ENCODE measurements at places on chromosomes 6 and 20. TPM values are rescaled to one million over a fixed set of nuclear protein-coding genes. Genes with fewer than 3 reads are reported as not detected.

DNA sequence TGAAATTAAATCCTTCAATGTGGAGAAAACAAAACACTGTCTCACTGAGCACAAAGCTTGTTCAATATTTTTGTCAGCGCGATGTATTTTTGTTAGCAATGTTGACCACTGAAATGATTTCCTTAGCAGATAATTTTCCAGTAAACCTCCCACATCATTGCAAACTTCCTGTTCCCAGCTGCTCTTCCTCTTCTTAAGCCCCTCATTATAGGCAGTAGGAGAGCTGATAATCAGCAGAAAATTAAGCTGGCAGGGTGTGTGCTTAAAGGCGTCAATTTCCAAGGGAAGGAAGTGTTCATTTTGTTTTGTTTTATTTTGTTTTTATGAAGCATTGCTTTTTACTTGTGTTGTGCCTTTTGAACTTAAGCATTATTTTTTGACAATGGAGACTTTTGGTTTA lies 29.1 kb upstream of the TMEM14A start:
- no peaks in the 10 kb centered on the region for H3K36me3 ChIP-seq
- peak overlapping the region; percentile 15 for H3K27ac ChIP-seq
- H3K4me1 ChIP-seq, result peaks cover 23% of the 10 kb centered on the region
- no peak for DNase-seq
- no peak overlapping the region for H3K4me3 ChIP-seq

GRCh38 chr6:46925563-46926253 lies 4.0 kb upstream of the ADGRF5 start:
- DNase-seq, result peak; percentile 75
- peak overlapping the region; percentile 91 for H3K27ac ChIP-seq
- H3K4me1 ChIP-seq, result peaks cover 60% of the 10 kb centered on the region

GRCh38 chr6:150203378-150203777 lies 60.5 kb downstream of the PPP1R14C start:
- peaks cover 8% of the 10 kb centered on the region for H3K4me1 ChIP-seq
- no peak overlapping the region for H3K27ac ChIP-seq
- no peak overlapping the region for H3K4me3 ChIP-seq
- H3K36me3 ChIP-seq, result no peaks in the 10 kb centered on the region
- no peak for DNase-seq

DNA sequence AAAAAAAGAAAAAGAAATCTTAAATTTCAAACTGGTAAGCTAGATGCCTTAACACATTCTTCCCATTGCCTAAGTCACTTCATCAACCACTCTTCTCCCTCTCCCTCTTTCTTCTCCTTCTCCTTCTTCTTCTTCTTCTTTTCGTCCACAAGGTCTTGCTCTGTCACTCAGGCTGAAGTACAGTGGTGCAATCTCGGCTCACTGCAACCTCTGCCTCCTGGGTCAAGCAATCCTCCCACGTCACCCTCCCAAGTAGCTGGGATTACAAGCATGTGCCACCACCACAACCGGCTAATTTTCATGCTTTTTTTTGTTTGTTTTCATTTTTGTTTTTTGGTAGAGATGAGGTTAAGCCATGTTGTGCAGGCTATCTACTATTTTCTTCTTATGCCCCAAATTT lies 60.2 kb downstream of the GPR63 start:
- no peaks in the 10 kb centered on the region for H3K36me3 ChIP-seq
- no peak for DNase-seq
- H3K4me3 ChIP-seq, result no peak overlapping the region
- no peak overlapping the region for H3K27ac ChIP-seq
- no peaks in the 10 kb centered on the region for H3K27me3 ChIP-seq

GRCh38 chr20:54668271-54669039 lies 193.1 kb downstream of the DOK5 start:
- no peak overlapping the region for H3K27ac ChIP-seq
- no peak overlapping the region for H3K4me3 ChIP-seq
- peaks cover 8% of the 10 kb centered on the region for H3K4me1 ChIP-seq
- peaks cover 6% of the 10 kb centered on the region for H3K27me3 ChIP-seq
- no peaks in the 10 kb centered on the region for H3K36me3 ChIP-seq

- H3K27ac ChIP-seq, result no peak overlapping the region
- DNase-seq, result no peak
- no peak overlapping the region for H3K4me3 ChIP-seq
- no peaks in the 10 kb centered on the region for H3K27me3 ChIP-seq
- H3K36me3 ChIP-seq, result no peaks in the 10 kb centered on the region
These were observed 179.8 kb upstream of the RIMS1 start for GRCh38 chr6:71706523-71706922.

- H3K4me1 ChIP-seq, result peaks cover 70% of the 10 kb centered on the region
- H3K36me3 ChIP-seq, result no peaks in the 10 kb centered on the region
- no peak for DNase-seq
- peak overlapping the region; percentile 32 for H3K27ac ChIP-seq
These were observed 5.7 kb downstream of the QKI start for GRCh38 chr6:163420289-163420614.

DNA sequence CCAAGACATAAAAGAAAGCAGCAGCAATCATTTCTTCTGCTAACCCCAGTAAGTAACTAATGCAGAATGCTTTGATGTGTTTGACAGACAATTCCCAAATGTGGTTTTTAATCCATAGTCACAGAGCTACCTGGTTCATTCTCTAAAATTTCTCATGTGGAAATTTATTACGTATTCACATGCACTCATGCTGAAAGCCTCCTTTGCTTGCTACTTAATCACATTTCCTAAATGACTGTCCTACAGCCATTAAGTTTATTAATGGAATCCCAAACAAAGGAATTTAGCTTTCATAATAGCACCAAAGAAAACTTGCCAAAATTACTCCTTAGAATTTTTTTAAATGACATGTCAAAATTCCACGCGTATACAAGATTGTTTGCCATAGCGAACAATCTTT lies 68.6 kb upstream of the MCHR2 start:
- no peak overlapping the region for H3K4me3 ChIP-seq
- no peaks in the 10 kb centered on the region for H3K36me3 ChIP-seq
- H3K4me1 ChIP-seq, result no peaks in the 10 kb centered on the region
- no peak overlapping the region for H3K27ac ChIP-seq

GRCh38 chr6:110656492-110656891 lies 158.8 kb downstream of the CDK19 start:
- H3K4me3 ChIP-seq, result no peak overlapping the region
- no peaks in the 10 kb centered on the region for H3K27me3 ChIP-seq
- no peaks in the 10 kb centered on the region for H3K36me3 ChIP-seq

DNA sequence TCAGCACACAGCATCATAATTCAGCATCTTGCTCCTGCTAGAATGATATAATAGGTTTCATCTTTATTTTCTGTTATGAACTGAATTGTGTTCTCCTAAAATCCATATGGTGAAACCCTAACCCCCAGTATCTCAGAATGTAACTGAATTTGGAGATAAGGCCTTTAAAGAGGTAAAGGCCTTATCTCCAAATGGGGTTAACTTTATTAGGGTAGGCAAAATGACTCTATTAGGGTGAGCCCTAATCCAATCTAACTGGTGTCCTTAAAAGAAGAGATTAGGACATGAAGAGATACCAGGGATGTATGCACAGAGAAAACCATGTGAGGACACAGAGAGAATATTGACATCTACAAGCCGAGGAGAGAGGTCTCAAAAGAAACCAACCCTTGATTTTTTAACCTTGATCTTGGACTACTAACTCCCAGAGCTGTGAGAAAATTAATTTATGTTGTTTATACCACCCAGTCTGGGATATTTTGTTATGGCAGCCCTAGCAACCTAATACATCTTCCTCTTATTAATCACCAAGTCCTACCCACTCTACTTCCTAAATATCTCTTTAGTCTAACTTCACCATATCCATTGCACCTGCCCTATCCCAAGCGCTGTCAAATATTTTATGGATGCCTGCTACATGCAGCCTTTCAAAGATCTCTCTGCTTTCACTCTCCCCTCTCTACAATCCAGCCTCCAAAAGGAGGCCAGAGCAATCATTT lies 8.5 kb upstream of the MRS2 start:
- H3K36me3 ChIP-seq, result no peaks in the 10 kb centered on the region
- H3K27me3 ChIP-seq, result peaks cover 3% of the 10 kb centered on the region
- H3K4me1 ChIP-seq, result no peaks in the 10 kb centered on the region

DNA sequence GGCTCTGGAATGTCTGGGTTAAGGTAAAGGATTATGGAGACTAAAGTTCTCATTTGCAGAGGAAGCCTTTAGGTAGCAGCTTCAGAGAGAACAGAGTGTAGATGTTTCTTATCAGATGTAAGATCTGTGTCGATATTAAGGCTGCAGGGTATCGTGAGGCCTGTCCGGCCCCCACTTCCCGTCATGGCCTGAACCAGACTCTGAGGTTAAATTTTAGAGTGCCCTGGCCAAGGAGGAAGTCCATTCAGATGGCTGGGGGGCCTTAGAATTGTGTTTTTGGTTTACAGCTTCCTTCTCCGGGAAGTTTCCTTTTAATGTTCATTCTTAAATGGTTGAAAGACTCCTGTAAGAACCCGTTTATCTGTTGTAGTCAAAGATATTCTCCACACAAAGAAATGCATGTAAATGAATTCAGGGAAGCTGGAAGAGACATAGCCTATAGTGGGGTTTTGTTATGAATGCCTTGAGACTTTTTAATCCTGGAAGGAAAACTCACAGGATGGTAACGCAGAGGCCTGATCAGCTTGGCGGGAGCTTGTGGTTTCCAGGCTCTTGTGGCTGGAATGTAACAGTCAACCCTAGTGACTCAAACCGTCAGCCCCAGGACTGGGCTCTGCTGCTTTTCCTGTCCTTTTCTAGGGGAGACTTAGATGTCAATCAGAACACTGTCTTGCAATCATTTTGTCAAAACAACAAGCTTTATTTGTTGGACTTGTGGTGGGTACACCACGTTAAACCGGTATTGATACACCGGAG lies 34.7 kb downstream of the KIF25 start:
- no peak for DNase-seq
- H3K36me3 ChIP-seq, result no peaks in the 10 kb centered on the region

DNA sequence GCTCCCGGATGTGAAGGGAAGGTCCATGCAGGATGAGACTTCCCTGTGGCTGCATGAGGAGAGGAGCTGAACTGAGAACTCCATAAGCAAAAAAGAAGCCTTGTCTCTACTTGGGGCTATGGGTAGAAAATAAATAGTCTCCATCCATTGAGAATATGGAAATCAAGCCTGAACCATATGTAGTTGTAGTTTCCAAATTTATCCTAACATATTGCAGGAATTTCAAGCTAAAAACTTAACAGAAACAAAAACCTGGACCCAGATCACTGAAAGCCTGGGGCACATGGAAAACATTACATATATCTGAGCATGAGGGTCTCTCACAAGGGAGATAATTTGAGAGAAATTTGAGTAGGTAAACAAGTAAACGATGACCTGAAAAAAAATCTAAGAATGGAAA lies 94.9 kb upstream of the C6orf118 start:
- no peak for DNase-seq
- no peak overlapping the region for H3K27ac ChIP-seq
- no peaks in the 10 kb centered on the region for H3K36me3 ChIP-seq
- H3K4me3 ChIP-seq, result no peak overlapping the region

- no peak for DNase-seq
- H3K36me3 ChIP-seq, result no peaks in the 10 kb centered on the region
- no peak overlapping the region for H3K27ac ChIP-seq
- peaks cover 5% of the 10 kb centered on the region for H3K4me1 ChIP-seq
- no peak overlapping the region for H3K4me3 ChIP-seq
- H3K27me3 ChIP-seq, result peaks cover under 1% of the 10 kb centered on the region
These were observed 37.0 kb downstream of the FOXF2 start for GRCh38 chr6:1426416-1426815.

DNA sequence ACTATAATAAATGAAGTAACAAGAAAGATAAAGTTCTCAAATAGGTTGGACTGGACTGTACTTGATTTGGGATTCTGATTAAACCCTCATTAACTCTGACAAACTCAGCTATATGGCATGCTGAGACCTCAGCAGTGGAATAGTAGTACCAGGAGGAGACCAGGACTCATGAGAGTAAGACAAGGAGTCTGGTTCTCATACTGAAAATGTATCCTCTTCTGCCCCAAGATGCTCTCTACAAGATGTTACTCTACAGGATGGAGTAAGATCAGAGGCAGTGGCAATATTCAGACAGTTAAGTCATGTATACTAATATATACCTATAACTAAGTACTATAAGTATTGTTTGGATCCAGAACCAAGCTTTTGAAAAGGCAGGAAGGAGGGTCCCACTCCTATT lies 31.9 kb upstream of the SYNCRIP start:
- H3K4me3 ChIP-seq, result peak overlapping the region; percentile 84
- no peaks in the 10 kb centered on the region for H3K27me3 ChIP-seq
- no peak overlapping the region for H3K27ac ChIP-seq
- H3K4me1 ChIP-seq, result peaks cover 32% of the 10 kb centered on the region

DNA sequence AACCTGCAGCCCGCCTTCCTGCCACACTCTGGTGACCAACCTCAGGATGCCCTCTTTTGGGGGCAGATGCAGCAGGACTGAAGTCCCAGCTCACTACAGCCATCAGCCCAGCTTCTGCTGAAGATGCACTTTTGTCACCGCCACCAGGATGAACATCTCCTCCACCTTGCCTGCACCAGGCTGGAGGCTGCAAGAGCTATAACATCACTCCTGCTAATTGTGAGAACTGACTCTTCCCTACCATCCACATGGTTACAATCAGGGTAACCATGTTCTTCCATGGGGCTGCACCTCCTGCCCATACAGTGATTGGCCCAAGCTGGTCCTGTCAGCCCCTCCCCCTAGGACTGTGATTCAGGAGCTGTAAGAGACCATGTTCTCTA lies 2.0 kb upstream of the ACTL10 start:
- peaks cover 49% of the 10 kb centered on the region for H3K4me1 ChIP-seq
- H3K4me3 ChIP-seq, result no peak overlapping the region
- H3K27ac ChIP-seq, result peak overlapping the region; percentile 88
- no peaks in the 10 kb centered on the region for H3K27me3 ChIP-seq

GRCh38 chr6:161434350-161434749 lies 160.5 kb upstream of the AGPAT4 start:
- H3K36me3 ChIP-seq, result no peaks in the 10 kb centered on the region
- DNase-seq, result no peak
- no peaks in the 10 kb centered on the region for H3K27me3 ChIP-seq

Gene TTPAL
- 9.6 TPM for total RNA-seq

Gene ACTL10
- 1.3 TPM for total RNA-seq

Gene SAMHD1
- total RNA-seq, result 293 TPM

Gene RAET1L
- not detected for total RNA-seq

Gene TMEM74B
- 15.8 TPM for total RNA-seq

Gene PROKR2
- total RNA-seq, result not detected

Gene FAM217A
- not detected for total RNA-seq

Data from lower lobe of right lung (tissue), 2 donors.